ENCODE measurements at places on chromosomes 5 and 9.

DNA sequence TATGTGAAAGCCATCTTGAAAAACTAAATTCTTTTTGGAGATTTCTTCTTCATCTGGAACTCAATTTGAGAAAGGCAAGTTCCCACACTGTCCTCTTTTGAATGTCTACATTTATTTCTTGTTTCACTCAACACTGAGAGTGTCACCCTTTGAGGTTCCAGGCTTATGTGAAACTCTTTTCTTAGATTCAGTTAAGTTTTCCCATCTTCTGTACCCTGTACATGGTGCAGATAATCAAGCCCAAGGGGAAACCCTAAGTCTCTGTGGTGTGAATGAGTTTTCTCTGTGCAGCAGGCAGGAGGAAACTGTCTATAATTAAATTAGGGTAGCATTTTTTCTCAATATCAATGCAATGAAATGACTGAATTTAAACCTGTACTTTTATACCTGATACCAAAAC, 72.3 kb upstream of the PRLR start:
- DNase-seq: no peak

GRCh38 chr5:131550606-131551005, 84.4 kb downstream of the RAPGEF6 start:
- DNase-seq: no peak

- no peak for DNase-seq
Measured at GRCh38 chr5:64201996-64202395, 36.4 kb downstream of the RNF180 start.

DNA sequence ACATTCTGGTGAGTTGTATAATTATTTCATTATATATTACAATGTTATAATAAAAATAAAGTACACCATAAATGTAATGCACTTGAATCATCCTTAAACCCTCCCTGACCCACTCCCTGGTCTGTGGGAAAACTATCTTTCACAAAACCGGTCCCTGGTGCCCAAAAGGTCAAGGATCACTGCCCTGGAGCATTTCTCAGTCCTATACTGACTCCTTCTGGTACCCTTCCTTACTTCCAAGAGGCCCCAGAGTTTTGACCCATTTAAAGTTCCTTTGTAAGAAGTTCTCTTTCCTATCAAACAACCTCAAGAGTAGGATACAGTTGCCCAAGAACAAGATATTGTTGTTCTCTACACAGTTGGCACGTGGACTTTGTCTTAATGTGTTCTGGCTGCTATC, 88.9 kb upstream of the TRPM3 start:
- DNase-seq: no peak

DNA sequence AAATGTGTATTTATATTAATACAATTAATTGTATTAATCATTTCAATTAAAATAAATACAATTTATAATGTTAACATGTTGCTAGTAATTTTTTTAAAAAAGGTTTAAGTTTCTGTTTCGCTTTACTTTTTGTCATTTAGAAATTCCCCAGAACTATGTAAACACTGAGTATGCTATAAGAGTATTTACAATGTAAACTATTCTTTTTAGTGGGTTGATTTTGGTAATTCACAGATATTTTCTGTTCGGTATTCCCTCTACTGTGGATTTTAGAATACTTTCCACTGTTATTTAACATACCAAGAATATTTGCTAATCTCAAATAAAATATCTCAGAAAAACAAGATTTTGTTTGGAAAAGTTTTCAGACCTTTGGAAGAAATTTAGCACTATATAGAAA, 1564.4 kb downstream of the EFNA5 start:
- no peak for DNase-seq

DNA sequence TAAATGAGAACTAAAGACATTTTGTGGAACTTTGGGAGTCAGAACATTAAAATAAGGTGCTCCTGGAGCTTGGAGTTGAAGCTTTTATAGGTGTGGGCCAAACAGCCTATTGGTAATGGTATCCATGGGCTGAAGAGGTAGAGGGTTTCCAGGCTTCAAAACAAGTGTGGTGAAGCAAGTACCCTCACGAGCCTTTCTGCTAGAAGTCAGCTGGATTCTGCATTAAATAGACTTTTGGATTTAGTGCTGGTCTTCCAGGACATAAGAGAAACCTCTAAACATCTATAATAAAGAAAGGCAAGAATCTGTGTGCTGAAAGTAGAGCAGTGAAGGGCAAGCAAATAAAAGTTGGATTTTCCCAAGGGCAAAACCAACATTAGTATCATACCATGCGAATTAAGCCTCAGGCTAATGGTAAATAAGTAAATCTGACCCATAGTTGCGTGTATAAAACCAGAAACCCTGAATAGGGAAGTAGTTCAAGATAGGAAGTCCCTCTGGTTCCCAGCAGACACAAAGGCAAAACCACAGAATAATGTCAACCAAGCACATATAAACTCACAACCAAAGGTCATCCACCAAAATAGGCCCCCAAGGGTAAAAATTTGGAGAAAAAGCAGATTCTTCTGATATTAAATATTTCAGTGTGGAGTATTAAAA, 306.3 kb downstream of the TLE4 start:
- DNase-seq: no peak

- DNase-seq: no peak
Measured at GRCh38 chr5:118195211-118195610, 793.1 kb downstream of the DTWD2 start.

DNA sequence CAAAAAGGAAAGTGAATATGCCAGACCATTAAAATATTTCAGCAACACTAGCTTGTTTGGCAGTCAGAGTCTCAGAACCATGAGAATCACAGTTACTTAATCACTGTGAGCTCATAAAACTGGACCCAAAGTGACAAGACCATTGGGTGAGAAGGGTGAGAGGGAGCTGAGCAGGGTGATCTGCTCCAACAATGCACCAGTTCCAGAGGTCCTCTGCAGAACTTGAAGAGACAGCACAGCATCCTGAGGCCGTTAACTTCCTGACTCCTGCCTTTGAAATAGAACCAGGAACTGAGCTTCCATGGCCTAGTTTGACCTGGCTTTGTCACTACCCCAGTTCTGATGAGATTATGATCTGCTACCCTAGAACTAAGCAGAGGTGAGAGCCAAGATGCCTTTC, 57.4 kb downstream of the NFIB start:
- no peak for DNase-seq

DNA sequence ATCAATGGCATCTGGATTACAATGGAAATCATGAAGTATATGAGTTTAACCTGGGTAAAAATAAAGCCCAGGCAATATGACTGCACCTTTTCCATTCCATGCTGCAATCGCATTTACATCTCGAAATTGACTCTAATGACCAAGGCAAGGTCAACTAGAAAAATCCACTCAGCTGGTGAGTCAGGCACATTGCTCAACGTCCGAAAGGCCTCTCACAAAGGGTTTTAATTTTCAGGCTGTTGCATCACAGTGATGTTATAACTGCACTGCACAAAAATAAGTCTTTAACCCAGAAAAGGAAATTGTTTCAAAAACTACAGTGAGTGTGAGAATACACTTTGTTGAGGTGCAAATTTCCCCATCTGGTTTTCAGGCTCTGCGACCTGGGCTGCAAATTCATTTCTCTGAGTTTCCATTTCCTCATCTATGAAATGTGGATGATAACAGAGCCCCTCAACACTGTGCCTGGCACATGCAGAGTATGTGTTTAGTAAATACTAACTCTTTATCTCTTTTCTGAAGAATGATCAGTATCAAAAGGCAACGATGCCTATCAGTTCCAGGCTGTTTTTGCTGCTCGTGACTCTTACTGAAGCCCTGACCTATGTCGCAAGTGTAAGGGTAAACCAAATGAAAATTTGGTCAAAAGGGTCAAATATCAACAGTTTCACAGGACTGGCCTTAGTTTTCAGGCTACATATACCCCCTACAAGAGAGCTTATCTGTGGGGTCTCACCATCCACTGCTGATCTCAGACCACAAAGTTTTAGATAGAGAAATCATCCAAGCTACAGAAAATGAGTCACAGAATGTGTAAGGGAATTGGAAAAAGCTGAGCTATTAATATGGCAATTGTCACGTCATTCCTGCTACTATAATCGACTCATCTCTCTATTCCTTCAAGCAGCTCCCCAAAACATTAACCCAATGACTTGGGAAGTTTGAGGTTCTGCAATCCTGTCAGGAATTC, 4.1 kb downstream of the NFIL3 start:
- no peak for DNase-seq

GRCh38 chr5:147519380-147519779, 9.5 kb upstream of the DPYSL3 start:
- DNase-seq: no peak

GRCh38 chr9:98491231-98491651, 217.5 kb downstream of the GABBR2 start:
- no peak for DNase-seq

- DNase-seq: no peak
Measured at GRCh38 chr5:168707716-168708695, 128.8 kb upstream of the PANK3 start.

- no peak for DNase-seq
Measured at GRCh38 chr5:77778881-77779438, 2.8 kb upstream of the TBCA start.

DNA sequence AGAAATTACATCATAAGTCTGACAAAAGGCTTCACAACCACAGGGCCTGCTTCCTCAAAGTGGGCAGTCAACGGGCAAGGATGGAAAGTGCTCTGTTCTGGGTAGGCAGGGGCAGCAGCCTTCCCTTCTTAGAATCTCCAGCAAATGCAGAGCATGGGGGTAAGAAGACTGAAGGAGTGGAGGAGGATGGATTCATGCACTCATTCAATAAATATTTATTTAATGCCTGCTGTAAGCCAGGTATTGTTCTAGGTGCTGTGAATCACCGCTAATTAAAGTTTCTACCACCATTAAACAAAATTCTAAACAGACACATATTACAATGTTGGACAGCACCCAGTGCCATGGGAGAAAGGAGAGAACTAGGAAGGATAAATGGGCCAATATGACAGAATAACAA, 195.6 kb downstream of the ELAVL2 start:
- DNase-seq: no peak

- no peak for DNase-seq
Measured at GRCh38 chr9:74275872-74276508, 221.1 kb upstream of the RORB start.

DNA sequence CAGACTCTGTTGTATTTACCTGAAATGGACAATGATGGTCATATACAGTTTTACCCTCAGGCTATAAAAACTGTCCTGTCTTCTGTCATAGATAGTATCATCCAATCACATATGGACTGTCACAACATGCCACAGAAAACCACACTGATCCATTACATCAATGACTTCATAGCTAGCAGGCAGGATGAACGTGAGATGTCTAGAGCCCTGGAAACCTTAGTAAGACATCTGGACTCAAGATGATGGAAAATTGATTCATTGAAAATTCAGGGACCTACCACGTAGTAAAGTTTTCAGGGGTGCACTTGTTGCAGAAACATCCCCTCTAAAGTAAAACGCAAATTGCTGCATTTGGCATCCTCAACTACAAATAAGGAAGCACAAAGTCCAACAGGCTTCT, 284.4 kb upstream of the RGMB start:
- DNase-seq: no peak
